ENCODE measurements at places on chromosomes 5 and 9.
A peak's percentile ranks its signal among the peaks of the same experiment; 100 is the strongest.

DNA sequence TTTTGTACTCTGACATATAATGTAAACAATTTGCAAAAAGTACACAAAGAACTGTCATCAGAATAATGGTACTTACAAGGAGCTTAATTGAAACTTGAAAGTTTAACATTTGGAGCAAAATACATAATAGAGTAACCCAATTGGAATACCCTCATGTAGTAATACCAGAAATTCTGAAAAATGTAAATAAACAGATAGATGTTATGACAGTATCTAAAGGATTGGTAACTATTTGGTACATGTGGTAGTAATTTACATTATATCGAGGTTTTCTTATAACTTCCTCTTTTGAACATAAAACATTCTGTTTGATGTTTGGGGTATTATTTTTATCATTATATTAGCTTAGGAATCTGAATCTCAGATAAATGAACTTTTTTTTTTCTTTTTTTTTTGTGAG lies 211.7 kb upstream of the ELL2 start:
- DNase-seq: no peak

DNA sequence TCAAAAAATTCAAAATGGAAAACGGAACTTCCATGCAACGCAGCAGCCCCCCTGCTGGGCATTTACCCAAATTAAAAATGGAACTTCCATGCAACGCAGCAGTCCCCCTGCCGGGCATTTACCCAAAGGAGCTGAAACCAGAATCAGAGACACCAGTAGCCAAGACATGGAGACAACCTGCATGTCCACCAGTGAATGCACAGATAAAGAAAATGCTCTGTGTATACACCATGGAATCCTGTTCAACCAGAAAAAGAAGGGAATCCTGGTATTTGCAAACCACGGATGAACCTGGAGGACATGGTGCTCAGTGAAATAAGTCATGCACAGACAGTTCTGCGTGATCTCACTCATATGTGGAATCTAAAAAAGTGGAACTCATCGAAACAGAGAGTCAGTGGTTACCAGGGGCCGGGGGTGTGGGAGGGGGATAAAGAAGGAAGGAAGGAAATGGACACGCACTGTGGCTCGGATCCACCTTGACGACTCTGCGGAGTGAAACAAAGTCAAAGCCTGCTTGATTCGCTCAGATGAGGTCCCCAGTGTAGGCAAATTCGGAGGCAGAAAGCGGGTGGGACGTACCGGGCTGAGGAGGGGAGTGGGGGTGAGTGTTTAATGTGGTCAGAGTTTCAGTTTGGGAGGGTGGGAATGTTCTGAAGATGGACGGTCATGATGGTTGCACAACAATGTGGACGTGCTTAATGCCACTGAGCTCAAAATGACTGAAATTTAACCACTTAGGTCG lies 40.2 kb upstream of the EXOC3 start:
- peak; percentile 56 for DNase-seq

GRCh38 chr5:163269624-163270023 lies 167.8 kb upstream of the CCNG1 start:
- DNase-seq: no peak

DNA sequence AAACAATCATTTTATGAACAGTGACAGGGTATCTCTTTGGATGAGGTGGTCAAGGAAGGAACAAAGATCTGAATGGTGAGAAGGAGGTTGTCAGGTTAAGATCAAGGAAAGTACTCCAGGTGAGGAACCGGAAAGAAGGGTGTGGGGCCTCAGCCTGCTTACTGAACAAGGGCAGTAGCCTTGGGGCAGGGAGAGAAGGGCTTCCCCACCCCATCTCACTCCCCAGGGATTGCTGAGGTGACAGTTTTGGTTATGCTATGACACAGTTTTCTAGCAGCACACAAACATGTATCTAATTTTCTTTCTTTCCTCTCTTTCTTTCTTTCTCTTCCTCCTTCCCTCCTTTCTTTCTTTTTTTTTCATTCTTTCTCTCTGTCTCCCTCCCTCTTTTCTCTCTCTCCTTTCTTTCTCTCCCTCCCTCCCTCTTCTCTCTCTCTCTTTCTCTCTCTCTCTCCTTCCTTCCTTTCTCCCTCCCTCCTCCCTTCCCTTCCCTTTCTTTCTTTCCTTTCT lies 4.1 kb upstream of the HDHD3 start:
- DNase-seq: no peak

DNA sequence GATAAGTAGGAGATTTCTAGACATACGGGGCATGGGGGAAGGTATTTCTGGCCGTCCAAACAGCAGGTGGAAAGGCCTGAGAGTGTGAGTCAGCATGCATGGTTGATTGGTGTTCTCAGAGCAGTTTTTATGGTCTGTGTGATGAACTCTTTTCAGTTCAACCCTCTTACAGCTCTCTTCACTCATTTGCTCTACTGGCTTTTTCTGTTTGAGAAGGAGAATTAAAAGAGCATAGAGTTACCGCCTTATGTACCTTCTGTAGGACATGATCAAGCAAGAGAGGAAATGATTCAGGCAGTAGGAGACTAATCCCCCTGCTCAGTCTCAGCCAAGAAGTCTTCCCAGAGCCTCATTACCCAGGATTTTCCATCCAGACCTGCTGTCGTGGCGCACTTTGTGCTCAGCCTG lies 92.4 kb downstream of the PRDM6 start:
- DNase-seq: no peak

GRCh38 chr5:18321262-18321942 lies 687.1 kb downstream of the TAF11L14 start:
- DNase-seq: no peak

DNA sequence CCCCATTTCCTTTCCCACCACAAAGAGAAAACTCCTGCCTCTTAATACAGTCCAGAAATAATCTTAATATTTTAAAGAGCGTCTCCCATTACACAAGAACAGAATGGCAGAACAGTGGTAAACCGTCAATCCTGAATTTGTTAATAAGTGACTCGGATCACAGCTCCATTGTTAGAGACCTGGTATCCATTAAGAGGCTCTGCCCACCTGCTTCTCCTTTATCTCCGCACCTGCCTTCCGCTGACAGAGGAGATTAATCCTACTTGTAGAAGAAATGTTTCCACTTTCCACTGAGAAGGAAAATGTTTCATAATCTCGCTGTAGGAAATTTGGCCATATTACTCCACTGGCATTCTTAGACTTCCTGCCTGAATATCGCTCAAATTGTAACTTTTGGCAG lies 1493.2 kb downstream of the MAT2B start:
- DNase-seq: no peak

- DNase-seq: no peak
These were observed 6.8 kb downstream of the RALGDS start for GRCh38 chr9:133113949-133114885.

GRCh38 chr9:121686930-121687541 lies 35.6 kb downstream of the DAB2IP start:
- DNase-seq: peak; percentile 77

GRCh38 chr9:135365013-135365768 lies 114.4 kb upstream of the PPP1R26 start:
- no peak for DNase-seq

DNA sequence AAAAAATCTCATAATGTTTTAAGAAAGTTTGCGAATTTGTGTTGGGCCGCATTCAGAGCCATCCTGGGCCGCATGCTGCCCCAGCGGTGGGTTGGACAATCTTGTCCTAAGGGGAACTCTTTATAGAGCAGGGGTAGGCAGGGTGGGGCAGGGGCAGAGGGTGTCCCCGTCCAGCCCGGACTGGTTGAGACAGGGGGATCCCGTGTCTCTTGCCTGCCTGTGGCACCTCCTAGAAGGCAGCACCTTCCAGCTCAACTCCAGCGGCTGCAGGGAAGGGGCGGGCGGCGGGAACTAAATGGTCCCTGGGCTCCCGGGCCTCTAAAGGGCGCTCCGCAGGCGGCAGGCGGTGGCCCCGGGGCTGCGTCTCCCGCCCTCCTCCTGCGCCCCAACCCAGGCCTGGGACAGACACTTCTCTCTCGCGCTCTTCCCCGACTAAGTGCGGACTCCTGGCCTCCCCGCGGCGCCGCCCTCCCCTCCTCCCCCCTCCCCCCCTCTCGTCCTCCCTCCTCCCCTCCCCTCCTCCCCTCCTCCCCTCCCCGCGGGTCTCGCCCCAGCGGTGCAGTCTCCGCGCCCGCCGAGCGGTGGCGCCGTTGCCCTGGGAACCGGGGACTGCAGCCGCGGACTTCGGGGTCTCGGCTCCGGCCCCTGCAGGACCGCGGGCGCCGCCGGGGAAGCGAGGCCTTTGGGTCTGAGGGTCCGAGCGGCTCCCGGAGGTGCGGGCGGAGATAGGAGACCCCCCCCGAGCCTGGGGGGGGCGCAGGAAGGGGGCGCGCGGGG lies 132.6 kb downstream of the MRPL36 start:
- peak; percentile 82 for DNase-seq

GRCh38 chr9:94805051-94805489 lies 78.6 kb downstream of the AOPEP start:
- no peak for DNase-seq

DNA sequence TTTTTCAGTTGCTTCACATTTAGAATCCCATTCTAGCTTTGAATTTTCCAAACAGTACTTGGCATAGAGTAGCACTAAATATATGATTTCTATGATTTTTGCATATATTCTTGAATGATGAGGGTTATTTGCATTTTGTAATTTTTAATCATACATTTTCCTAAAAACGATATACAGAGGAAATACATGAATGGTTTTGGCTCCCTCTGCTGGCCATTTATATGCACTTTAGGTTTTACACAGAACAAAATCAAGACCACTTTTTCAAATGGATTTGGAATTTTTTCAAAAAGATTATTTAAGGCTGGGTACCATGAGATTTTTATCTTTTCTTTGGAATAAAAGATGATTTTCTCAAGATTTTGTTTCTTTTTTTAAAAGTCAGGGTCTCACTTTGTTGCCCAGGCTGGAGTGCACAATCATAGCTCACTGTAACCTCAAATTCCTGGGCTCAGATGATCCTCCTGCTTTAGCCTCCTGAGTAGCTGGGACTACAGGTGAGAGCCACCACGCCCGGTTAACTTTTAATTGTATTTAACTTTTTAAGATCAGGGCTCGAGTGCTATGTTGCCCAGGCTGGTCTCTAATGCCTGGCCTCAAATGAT lies 16.7 kb upstream of the COMMD10 start:
- DNase-seq: no peak

Measured in GM12891 (cell line).